GM04503 (cell line): ENCODE measurements at places on chromosomes 7 and 10.

GRCh38 chr10:28095791-28096378 is 97.0 kb upstream of the ODAD2 start:
- DNase-seq, result no peak

GRCh38 chr10:13681960-13682359 is 95.2 kb downstream of the PRPF18 start:
- DNase-seq, result no peak

GRCh38 chr7:1723254-1723653 is 53.2 kb downstream of the ELFN1 start:
- DNase-seq, result no peak

DNA sequence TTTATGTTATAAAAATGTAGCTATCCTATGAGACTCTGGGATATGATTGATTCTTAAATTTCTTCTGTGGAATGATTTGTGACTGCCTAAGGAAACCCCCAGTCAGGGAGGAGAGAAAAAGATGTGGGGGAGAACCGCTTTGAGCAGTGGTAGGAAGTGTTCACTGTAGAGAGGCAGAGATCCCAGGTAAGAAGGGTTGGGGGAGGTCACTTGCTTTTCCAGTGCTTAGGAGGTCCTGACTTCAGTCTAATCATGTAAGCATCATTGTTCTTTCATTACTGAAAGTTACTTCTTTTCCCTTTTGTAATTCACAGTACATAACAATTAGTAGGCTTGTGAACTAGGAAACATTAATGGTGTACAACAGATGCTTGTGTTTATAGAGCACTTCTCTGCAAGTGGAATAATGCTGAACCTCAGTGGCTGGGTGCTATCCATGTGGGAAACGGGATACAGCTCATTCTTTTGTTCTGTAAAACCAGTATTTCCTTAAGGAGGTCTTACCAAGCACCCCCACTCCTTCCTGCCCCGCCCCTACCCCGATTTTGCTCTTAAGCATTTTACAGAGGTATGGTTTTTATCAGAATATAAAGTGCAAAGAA is 165.4 kb downstream of the ST7 start:
- DNase-seq, result no peak

- no peak for DNase-seq
These were observed 1.7 kb downstream of the ADO start for GRCh38 chr10:62806251-62806650.

DNA sequence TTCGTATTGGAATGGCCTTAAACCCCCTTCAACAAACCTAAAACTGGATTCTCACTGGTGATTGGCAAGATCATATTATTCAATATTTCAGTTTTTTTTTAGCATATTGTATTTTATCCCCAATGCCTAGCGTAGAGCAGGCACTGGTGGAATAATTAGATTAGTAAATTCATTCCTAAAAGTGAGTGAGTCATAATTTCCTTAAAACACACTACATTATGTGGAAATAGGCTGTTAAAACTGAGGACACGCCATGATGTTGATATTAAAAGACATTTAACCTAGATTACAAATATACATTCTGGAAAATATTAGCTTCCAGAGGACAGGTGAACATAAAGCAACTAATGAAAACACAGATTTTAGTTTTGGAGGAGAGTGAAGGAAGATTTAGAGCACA is 463.9 kb downstream of the PARD3 start:
- no peak for DNase-seq

DNA sequence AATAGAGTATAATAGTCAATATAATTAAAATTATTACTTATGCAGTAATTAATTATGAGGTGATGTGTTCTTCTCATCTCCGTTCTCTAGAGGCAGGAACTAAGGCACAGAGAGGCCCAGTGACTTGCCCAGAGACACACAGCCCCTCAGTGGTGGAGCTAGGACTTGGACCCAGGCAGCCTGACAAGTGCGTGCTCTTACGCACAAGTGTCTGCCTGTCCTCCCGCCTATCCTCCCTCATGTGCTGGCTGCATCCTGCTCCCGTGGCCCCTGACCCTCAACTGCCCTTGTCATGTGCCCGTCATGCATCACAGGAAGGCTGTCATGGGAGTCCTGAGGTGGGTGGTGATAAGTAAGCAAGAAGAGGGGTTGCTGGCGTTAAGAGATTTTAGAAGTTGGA is 14.3 kb downstream of the IL2RA start:
- no peak for DNase-seq
